GM23248 (cell line): ENCODE measurements at places on chromosomes 3 and 15.

DNA sequence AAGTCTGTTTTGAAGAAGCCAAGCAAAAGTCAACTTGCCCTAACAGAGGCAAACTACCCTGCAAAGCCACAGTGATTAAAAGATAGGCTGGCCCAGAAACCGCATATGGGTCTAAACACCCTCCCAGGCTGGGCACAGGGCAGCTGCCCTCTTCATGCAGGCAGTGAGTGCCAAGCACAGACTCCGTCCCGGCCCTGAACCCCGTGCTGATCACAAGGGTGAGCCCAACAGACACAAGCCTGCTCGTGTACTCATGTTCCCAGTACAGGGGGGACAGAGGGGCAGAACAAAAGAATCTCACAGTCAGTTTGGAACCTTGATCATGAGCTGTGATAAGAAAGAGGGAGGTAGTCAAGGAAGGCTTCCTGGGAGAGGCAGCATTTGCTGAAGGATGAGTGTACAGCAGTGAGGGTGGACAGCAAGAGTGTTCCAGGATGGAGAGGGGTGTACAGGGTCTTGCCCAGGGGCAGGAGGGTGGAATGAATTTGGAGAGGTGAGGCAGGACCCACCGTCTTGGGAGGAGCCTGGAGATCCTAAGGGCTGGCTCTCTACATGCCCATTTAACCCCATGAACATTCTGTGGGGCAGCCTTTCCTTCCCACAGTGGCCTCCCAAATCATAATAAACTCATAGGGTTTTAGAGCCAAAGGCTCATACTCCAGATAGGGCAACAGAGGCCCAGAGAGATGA lies 43.2 kb upstream of the PRR23E start:
- DNase-seq: no peak

DNA sequence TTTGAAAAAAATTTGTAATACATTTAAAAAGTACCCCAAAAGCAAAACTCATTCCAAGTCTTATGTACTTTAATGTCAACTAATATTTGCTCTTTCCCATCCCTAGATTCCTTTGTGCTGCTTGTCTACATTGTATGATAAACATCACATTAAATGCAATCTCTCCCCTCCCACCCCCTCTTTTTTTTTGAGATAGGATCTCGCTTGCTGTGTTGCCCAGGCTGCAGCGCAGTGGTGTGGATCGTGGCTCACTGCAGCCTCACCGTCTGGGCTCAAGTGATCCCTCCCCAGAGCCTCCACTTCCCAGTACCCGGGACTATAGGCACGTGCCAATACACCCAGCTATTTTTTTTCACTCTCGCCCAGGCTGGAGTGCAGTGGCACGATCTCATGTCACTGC lies 12.6 kb downstream of the MAP2K1 start:
- no peak for DNase-seq

DNA sequence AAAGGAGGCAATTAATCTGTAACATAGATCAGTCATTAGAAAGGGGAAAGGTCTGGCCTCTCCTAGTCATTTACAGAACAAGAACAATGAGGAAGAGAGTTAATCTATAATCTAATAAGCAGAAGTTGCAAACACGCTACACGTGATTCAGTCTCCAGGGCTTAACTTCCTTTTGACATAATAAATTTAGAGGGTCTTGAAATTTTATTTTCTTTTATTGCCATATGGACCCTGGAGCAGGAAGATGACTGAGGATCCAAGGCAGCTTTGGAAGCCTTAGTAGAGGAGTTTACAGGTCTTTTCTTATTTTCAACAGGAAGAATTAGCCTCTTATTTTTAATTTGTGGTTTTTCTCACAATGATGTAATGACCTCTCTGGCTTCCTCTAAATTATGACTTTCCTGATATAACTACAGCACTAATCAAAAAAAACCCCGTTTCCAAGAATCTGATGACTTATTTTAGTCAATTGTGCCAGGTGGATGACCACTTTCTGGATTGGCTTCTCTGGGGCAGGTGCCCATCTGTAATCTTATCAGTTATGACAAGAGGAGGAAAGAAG lies 32.2 kb downstream of the ADGRG7 start:
- no peak for DNase-seq

DNA sequence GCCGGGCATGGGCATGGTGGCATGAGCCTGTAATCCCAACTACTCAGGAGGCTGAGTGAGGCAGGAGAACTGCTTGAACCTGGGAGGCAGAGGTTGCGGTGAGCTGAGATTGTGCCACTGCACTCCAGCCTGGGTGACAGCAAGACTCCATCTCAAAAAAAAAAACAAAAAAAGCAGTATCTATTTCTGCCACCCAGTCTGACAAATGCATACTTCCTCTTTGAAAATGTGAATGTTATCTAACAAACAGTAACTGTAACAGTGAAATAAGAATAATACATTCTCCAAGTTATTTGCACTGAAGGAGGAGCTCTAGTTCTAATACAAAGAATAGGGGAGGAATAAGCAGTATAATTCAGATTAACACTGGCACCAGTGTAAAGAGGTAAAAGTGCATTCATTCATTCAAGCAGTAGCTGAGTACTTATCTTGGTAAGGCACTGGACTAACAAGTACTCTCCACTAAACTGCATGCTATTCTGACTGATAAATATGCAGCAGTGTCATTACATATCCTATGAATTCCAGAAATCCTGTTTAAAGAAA lies 12.9 kb downstream of the VPS13C start:
- no peak for DNase-seq

- DNase-seq: no peak
Observed at GRCh38 chr3:189999718-190000117, 121.0 kb downstream of the P3H2 start.

DNA sequence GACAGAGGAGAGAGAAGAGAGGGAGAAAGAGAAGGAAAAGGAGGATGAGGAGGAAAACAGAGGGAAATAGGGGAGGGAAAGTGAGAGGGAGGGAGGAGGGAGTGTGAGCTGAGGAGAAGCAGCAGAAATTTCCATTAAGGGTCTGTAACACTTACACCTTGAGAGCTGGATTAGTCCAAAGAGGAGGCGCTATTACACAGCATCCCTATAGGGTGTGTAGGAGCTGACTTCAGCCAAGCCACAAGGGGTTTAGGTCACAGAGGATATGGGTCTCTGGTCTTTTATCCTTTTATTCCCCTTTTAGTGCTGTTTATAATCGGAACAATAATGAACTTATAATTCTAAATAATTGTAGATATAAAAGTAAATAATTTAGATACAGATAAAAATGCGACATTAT lies 230.4 kb downstream of the GABRG3 start:
- DNase-seq: no peak

DNA sequence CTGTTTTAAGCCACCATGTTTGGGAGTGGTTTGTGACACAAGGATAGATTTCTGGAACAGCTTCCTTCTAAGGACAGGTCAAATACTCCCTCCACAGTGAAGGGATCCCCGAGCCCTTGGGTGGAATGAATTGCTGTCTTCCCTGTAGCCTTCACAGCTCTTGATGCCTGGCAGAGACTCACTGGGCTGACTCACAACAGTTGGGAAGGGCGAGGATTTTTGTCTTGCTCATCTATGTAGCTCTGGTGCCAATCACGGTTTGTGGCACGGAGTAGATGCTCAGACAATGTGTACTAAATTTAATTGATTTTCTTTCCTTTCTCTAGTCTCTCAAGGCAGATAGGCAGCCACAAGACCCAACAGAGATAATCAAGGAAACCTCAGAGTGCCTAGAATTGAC lies 27.0 kb downstream of the CRYGS start:
- DNase-seq: peak; percentile 23

GRCh38 chr15:72361176-72361575 lies 14.6 kb downstream of the HEXA start:
- no peak for DNase-seq

DNA sequence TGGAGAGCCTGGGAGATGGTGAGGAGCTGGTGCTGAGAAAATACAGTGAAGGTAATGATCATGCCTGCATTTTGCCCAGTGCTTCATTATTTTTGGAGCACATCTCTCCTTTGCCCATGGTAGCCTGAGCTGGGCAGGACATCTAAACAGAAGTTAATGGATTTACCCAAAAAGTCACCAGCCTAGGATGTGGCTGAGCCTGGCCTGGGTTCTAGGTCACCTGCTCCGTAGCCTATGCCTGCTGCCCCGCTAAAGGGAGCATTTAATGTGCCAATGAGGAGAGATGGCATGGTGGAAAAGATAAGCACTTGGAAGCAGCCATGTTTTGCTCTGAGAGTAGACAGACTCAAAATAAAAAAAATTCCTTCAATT lies 41.8 kb upstream of the RHO start:
- DNase-seq: no peak

DNA sequence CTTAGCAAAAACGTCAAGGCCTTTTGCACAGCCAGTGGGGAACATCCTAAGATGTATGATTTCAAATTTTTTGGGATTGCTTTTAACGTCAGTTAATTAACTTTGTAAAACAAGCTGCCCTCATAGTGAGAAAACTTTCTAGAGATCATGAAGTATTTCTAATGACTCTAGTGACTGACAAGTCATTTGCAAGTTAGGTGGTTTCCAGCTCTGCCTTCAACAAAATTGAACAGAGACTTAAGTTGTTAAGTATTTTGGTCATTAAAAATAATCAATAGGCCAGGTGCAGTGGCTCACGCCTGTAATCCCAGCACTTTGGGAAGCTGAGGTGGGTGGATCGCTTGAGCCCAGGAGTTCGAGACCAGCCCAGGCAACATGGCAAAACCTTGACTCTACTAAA lies 71.2 kb downstream of the CHDH start:
- no peak for DNase-seq

DNA sequence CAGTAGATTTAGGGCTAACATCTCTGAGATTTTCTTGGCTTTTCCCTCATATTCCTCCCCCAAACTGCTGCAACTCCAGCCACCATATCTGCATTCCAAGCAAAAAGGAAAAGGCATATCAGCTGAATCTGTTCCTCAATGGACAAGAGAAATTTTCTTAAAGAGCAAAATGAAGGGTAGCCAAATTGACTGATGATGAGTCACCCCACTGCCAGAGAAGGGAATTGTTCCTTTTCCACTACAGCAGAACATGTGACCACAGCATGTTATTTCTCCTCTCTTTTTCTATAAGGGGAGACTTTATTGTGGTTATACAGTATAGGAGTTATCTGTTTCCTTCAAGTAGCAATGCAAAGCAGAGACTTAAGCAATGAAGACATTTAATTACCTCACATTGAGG lies 172.5 kb downstream of the MTHFS start:
- peak; percentile 69 for DNase-seq

GRCh38 chr3:148439254-148439822 lies 258.4 kb upstream of the AGTR1 start:
- DNase-seq: no peak

GRCh38 chr15:59339252-59339672 lies 33.4 kb downstream of the MYO1E start:
- DNase-seq: peak; percentile 78

DNA sequence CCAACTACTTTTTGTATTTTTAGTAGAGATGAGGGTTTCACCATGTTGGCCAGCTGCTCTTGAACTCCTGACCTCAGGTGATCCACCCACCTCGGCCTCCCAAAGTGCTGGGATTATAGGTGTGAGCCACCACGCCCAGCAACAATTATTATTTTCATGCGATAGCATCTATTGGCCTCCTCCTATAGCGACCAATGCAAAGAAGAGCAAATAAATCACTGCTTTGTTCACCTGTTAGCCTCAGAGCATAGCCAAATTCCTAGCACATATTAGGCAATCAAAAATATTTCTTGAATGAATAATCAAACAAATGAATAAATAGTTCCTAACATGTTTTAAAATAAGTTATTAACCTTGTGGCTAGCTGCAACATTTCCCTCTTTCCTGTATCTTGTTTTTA lies 36.8 kb upstream of the TNFSF10 start:
- DNase-seq: no peak

DNA sequence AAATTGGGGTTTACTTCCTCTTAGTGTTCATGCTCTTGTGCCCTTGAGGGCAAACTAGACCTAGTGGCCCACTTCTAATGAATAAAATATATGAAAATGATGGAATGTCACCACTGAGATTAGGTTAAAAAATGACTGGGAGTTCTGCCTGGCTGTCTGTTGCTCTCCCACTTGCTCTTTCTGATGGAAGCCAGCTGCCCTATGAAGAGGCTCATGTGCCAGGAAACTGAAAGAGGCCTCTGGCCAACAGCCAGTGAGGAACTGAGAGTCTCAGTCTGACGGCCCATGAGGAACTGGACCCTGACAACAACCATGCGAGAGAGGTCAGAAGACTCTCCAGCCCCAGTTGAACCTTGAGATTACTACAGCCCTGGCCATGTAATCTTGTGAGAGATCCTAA lies 107.1 kb upstream of the FHIT start:
- DNase-seq: no peak

DNA sequence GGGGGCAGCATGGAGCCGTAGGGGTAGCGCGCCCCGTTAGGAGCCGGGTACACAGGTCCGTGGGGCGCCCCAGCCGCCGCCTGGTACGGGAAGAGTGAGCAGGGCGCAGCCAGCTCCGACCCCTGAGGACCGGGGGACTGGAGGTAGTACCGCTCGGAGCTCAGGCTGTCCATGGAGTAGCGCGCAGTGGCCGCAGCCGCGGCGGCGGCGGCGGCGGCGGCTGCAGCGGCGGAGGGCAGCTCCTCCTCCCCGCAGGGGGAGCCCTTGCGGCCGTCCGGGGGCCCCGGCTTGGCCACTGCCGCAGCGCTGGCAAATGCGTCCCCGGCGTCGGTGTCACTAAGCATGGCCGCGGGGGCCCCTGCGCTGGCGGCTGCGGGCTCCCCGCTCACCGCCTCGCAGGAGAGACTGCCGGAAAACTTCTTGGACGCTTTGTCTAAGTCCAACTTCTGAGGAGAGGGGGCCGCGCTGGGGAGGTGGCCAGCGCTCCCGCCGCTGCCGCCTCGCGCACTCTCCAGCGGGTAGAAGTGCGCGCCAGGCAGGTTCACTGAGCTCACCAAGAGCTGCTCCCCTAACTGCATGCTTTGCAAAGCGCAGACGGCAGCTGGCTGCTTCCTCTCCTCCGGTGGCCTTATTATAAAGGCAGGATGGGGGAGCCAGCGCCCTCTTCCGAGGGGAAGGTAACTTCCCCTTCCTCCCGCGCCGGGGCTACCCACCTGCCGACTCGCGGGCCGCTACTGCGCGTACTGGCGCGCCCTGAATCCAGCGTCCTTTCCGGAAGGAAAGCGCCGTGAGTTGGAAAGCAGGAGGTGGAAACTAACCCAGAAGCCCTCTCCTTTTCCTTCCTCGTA lies at the start of gene EOMES:
EOMES (minus strand) TSS at position 607 of the 848 bp plus-strand sequence; CDS start at position 578, 29 bp downstream.
- DNase-seq: peak; percentile 56
